ENCODE measurements at places on chromosomes 11 and 22.

DNA sequence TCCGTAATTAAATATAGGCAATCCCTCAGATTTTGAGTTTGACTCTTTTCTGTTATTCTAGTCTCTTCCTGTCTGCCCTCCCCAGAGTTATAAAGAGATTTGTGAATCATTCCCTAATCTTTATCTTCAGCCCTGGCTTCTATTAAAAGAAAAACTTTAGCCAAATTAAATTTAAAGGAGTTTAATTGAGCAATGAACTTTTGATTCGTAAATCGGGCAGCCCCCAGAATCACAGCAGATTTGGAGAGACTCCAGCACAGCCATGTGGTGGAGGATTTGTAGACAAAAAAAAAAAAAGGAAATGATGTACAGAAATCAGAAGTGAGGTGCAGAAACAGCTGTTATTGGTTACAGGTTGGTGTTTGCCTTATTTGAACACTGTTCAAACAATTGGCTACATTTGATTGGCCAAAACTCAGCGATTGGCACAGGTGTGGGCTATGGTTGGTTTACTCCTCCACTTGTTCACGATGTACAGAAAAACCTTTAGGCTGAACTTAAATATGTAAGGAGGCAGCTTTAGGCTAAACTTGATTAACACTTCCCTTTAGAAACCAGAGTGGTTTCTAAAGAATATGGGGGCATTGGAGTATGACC, 2.3 kb upstream of the ALKBH8 start:
- no peak for DNase-seq

- no peak for DNase-seq
Measured at GRCh38 chr11:116192509-116193210, 580.1 kb downstream of the BUD13 start.

DNA sequence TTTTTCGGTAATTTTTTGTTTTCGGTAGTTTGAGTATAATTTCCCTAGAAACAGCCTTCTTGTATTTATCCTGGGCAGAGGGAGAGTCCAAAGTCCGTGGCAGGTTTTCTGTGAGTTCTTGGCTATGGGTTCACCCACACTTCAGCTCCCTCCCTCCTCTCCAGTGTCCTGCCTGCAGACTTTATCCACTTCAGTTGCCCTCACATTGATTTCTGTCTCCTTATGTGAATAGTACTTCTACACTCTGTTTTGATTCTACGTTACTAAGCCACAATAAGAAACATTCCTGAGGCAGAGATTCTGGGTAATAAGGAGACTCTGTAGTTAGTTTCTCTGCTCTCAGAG, 868.6 kb downstream of the METTL15 start:
- no peak for DNase-seq

DNA sequence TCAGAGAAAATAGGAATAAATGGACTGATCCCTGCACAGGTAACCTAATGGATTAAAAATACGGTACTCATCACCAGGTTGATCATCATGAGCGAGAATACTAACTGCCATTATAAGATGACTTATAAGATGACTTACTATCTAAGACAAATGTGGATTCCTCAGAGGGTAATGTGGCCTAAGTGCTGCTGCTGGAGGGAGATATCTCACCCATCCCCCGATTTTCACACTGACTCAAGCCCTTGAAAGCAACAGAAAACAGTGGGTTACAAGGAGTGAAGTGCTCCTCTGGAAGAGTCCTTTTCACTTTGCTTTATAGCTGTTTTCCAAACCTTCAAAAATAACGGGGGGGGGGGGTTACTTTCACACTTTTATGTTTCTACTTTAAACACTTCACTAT, 920 bp downstream of the TMEM218 start:
- DNase-seq: no peak

DNA sequence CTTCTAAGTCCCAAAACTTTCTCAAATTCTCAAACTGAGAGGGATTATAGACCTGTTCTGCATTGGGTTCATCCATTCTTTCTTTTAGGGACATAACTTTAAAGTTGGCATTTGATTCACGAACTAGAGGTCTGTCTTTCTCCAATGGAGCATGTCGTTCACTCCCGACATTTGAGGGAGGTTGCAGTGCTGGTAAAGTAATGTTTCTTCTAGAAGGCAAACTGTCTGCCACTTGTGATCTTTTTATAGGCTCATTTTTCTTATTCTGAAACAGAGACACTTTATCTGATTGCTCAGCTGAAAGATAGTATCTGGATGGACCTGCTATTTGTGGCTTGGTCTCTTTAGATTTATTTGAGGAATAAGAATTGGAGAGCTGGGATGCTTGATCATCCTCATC, 40.4 kb upstream of the CCDC89 start:
- DNase-seq: no peak

DNA sequence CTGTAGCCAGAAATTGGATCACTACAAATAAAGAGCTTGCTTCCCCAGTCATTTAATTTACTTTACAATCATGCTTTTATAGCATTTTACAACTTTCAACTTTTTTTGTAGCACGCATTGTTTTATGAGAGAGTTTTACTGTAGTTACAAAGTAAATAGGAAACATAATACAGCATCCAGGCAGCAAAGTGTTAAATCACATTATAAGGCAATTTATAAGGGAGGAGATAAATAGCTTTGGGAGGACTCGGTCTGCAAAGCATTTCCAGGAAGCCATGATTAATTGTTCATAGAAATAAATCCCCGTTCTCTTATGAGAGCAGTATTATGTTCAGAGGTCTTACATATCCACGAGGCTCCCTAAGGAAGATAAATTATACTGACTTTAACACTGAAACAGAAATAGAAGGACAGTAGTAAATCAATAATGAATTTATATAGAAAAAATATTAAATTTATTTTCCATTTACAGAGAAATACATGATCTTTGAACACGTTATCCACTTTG, 792.6 kb upstream of the RAG2 start:
- no peak for DNase-seq

DNA sequence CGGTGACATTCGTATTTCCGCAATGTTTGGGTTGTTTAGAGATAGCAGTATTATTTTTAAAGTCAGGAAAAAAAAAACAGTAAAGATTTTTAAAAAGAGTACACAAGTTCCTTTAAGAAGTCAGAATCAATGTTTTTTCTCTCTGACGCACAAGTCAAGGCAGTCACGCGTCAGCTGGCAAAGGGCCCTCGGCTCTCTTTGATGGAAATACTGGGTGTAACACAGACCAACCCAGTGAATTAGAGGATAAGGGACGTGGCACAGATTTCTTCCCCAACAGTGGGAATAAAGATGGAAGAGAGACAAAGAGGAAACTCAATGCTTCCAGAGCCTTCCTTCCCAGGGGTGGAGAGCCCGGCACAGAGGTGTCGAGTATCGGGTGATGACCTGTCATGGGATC, 13.4 kb downstream of the ASCC2 start:
- DNase-seq: no peak

DNA sequence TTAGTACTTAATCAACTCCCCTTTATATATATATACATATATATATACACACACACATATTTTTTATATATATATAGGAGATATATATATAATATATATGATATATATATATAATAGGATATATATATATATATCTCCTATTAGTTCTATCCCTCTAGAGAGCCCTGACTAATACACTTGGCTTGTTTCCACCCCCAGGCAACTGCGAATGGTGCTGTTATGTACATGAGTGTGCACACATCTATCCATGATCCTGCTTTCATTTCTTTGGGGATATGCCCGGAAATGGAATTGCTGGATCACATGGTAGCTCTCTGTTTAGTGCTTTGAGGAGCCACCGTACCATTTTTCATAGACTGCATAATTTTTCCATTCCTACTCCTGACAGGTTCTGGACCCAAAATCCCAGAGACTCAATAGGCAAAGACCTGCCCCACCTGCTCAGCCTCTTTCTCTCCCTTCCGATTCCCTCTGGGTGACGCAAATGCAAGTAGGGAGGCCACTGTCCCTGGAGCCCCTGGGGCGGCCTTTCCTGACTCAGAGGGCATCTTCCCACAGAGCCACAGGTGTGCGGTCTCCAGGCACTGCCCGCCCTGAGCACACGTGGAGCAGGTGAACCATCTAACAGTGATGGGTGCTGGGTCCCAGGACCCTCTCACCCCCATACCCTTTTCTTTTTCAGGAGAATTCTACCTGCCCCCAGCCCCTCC, 12.0 kb downstream of the FGF3 start:
- no peak for DNase-seq

DNA sequence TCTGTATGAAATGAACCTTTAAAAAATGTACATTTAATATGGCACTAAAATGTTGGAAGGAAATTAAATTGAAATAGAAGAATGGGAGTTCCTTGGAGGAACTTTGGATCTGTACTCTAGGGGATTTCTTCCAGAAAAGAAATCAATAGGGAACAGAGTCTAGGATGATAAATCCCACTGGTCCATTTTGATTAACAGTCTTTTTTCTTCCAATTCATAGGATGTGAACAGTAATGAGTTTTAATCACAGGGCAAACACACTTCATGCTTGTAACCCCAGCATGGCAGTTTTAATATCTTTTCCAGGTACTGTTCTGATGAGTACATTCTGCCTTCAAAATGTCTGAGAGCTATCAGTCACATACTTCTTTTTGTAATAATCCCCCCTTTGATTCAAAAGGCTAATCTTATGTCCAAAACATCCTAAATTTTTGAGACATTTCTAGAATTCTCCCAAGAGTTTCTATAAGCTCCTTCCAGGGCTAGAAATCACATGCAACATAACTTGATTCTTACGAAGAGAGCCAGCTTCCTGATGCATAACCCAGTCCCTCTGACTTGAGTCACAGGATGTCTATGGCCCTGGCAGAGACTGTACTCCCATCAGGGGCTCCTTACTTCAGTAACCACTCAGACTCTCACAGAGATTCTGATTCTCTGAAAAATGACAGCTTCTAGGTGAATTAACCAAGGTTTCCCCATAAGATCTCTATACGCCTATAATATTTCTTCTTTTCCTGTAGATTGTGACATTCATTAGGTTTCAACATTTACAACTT, 112.9 kb downstream of the SLC36A4 start:
- DNase-seq: no peak

DNA sequence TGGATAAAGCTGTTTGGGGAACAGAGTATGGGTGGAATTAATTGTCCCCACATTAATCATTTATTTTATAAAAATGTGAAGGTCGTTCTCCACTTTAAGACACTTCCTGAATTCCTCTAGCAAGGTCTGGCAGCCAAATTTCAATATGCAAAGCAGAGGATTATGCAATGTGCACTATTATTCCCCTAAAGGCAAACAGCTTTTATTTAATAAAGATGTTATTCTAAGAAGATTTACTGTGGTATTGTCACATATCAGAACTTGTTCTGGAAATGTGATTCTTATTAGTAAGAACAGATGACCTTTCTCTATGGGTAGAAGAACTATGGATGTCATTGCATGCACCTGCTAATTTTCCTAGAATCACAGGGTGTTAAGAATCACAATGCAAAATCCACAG, 1128.8 kb upstream of the CCDC90B start:
- no peak for DNase-seq

DNA sequence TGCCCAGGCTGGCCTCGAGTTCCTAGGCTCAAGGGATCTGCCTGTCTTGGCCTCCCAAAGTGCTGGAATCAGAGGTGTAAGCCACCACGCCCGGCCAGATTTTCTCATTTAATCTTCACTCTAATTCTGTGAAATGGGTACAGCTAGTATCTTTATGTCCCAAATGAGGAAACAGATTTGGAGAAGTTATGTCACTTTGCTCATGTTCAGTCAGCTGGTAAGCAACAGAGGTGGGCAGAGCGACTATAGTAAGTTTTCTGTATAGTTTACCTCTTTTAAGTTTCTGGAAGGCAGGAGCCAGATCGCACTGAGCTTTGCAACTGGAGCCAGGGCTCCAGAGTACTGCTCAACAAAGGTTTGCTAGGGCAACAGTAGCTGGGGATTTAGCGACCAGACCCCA, 33.2 kb downstream of the RCOR2 start:
- no peak for DNase-seq

DNA sequence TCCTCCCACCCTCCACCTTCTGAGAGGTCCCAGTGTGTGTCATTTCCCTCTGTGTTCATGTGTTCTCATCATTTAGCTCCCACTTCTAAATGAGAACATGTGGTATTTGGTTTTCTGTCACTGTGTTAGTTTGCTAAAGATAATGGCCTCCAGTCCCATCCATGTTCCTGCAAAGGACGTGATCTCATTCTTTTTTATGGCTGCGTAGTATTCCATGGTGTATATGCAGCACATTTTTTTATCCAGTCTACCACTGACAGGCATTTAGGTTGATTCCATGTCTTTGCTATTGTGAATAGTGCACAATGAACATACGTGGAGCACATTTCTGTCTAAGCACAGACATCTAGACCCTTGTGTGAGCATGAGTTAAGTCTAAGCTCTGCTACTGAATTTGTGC, 5.7 kb downstream of the CD3E start:
- DNase-seq: no peak

DNA sequence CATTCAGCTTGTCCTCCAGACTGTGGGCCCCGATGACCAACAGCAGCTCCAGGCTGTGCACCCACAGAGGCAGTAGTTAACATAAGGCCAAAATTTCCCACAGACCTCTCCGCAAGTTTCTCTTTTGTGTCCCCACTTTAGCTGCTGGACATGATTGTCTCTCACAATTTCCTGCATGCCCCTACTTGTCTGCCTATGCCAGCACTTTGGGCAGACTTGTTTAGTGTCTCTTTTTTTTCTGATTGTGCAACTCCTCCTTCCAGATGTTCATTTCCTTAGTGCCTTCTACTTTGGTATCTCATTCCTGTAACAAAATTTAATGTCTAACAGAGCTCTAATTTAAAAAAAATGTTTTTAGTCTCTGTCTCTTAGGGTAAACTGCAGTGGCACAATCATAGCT, 23.8 kb upstream of the SCN3B start:
- DNase-seq: no peak

DNA sequence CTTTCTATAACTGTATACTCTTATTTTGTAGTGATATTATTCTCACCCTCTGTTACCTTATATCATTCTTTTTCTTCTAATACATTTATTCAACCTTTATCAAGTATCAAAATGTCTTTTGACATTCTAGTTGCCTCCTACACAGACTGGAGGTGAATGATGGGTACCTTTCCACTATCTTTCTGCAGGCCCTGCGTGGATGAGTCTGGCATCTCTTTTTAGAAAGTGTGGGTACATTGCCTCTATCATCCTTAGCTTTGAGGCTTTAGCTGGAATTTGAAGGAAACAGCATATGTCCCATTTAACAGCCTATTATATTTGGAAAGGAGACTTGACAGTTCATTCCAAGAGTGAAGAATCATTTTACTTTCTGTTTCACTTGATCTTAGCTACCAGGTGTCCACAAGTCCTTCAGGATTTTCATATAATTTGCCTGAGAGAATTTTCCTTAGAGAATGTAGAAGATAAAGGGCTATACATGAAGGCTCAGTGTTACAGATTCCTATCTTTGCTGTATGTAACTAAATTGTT, 192.0 kb downstream of the CWF19L2 start:
- no peak for DNase-seq

GRCh38 chr11:6812390-6813005, 13.0 kb upstream of the OR6A2 start:
- no peak for DNase-seq

- DNase-seq: no peak
Measured at GRCh38 chr11:22577854-22578253, 47.8 kb downstream of the FANCF start.

- DNase-seq: no peak
Measured at GRCh38 chr11:67384851-67385366, 6.9 kb upstream of the RAD9A start.

GRCh38 chr22:44698531-44699421, 3.2 kb upstream of the PRR5 start:
- no peak for DNase-seq

Data from activated naive CD4-positive, alpha-beta T cell treated with anti-CD3 and anti-CD28 coated beads, Interleukin-2, amount 50 U/mL, for 72 hours (primary cell).